ENCODE measurements at places on chromosomes 13 and 19. TPM values are rescaled to one million over a fixed set of nuclear protein-coding genes. Genes with fewer than 3 reads are reported as not detected.

Gene LILRA1
- total RNA-seq, result 0.31 TPM

Gene CYP4F2
- not detected for total RNA-seq

Gene MAST1
- 0.09 TPM for total RNA-seq

Gene ZNF471
- 7.6 TPM for total RNA-seq

Gene TFPT
- total RNA-seq, result 16.6 TPM

Gene ANKRD24
- total RNA-seq, result 0.58 TPM

Gene ZNF729
- 0.04 TPM for total RNA-seq

Gene SPIB
- total RNA-seq, result 0.04 TPM

Gene TINCR
- 0.18 TPM for total RNA-seq

Gene RNF113B
- not detected for total RNA-seq

Gene NLRP4
- not detected for total RNA-seq

Gene SWSAP1
- total RNA-seq, result 1.3 TPM

Gene HMGB1
- 362 TPM for total RNA-seq

Gene ANGPTL8
- total RNA-seq, result 0.44 TPM

Gene KIR3DL2
- total RNA-seq, result not detected

Gene ZSCAN4
- total RNA-seq, result not detected

Gene EFNA2
- 1.1 TPM for total RNA-seq

Gene NECTIN2
- total RNA-seq, result 38.4 TPM

Gene ATP8B3
- total RNA-seq, result 0.35 TPM

Gene HPN
- 0.13 TPM for total RNA-seq

Gene EPSTI1
- total RNA-seq, result 2.7 TPM

Gene ZBTB32
- total RNA-seq, result not detected

Gene KLK3
- total RNA-seq, result not detected

Gene VAV1
- 2.4 TPM for total RNA-seq

Gene SRRM5
- 0.18 TPM for total RNA-seq

Gene CYP2B6
- not detected for total RNA-seq

Gene URAD
- not detected for total RNA-seq

Gene OCEL1
- 3.1 TPM for total RNA-seq

Gene LMTK3
- total RNA-seq, result 0.04 TPM

Gene PRTN3
- 0.44 TPM for total RNA-seq

Gene CGB1
- total RNA-seq, result not detected

Gene B3GNT8
- total RNA-seq, result 0.93 TPM

Gene TDRD12
- total RNA-seq, result 0.22 TPM

Gene SYNE4
- 0.18 TPM for total RNA-seq

Gene WDR87
- total RNA-seq, result under 0.01 TPM

Gene S1PR4
- 0.58 TPM for total RNA-seq

Gene CERS1
- total RNA-seq, result 15.3 TPM

Gene PABPC3
- 0.09 TPM for total RNA-seq

Gene DIRAS1
- 0.84 TPM for total RNA-seq

Gene SHD
- total RNA-seq, result 40.1 TPM

Gene EXOC3L2
- total RNA-seq, result 1.9 TPM

Gene CSNK1A1L
- total RNA-seq, result not detected

Measured in muscle of leg (tissue), 16 donors.